Lung (tissue), 17 donors: ENCODE measurements at places on chromosomes 2 and 18.
A peak's percentile ranks its signal among the peaks of the same experiment; 100 is the strongest.

DNA sequence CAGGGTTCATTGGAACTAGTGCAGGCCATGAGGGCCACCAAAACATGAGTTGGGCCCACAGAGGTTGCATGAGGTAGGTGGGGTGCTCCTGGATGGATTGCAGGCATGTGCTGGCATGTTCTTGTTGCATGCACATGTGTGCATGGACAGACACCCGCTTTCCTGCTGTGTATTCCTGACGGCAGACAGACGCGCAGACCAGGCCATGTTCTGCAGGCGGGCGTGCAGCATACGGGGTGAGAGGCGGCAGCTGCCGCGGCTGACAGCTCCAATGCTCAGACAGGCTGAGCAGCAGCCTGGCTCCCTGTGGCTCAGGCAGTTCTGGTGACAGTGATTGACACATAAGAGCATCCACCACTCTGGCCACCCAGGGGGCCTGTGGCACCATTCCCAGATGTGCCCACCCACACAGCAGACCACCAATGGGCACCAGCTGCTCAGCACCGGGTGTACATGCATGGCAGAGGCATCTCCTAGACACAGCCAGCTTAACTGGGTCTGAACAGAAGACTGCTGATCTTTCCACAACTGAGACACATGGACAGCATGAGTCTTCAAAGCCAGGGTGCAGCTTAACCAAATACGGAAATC lies 21.2 kb downstream of the HS1BP3 start:
- H3K4me1 ChIP-seq: no peaks in the 10 kb centered on the region
- no peaks in the 10 kb centered on the region for H3K27me3 ChIP-seq
- DNase-seq: peak; percentile 58
- no peaks in the 10 kb centered on the region for H3K36me3 ChIP-seq

DNA sequence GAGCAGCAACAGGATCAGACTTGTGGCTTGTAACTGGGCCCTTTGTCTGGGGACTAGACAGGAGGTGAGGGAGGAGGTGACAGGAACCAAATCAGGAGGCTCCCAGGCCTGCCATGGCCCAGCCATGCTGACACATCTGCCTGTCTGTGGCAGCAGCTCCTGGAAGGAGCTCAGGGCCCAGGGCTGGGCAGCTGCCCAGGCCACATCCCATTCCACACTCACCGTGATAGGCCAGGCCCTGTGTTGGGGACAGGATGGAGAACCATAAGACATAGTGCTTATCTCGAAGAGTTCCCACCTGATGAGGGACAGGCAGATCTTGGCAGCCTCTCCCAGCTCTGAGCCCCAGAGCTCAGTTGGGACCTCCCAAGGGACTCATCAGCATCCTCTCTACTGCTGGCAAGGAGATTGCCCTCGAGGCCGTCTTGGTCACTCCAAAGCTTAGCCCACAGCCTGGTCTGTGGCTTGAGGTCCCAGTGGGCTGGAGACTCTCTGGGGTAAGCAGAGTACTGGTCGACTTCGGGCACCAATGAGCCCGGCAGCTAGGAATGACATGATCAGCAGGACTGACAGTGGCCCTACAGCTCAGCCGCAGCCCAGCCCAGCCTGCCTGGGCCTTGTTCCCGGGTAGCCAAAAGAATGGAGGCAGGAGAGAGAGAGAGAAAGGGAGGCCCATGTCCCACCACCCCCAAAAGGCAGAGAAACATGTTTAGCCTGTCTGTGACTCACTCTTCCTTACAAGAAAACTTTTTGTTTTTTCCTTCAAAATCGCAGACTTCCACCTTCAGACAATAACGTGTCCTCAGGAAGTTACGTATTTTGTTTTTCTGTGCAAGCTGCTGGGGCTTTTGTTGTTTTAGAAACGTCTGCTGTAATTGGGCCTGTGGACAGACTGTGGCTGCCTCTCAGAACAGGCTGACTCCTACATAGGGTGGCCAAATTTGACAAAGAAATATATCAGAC lies 82.1 kb downstream of the HS1BP3 start:
- peak overlapping the region; percentile 61 for H3K27ac ChIP-seq
- H3K4me1 ChIP-seq: peaks cover 9% of the 10 kb centered on the region
- H3K27me3 ChIP-seq: no peaks in the 10 kb centered on the region
- DNase-seq: no peak
- no peak overlapping the region for H3K4me3 ChIP-seq

- H3K4me1 ChIP-seq: peaks cover 4% of the 10 kb centered on the region
- H3K27me3 ChIP-seq: no peaks in the 10 kb centered on the region
- no peaks in the 10 kb centered on the region for H3K36me3 ChIP-seq
- H3K4me3 ChIP-seq: no peak overlapping the region
- DNase-seq: no peak
Observed at GRCh38 chr18:62767836-62768557, 52.7 kb downstream of the PHLPP1 start.

GRCh38 chr2:176002688-176003210 lies 682 bp upstream of the LNPK start:
- no peaks in the 10 kb centered on the region for H3K27me3 ChIP-seq
- peak; percentile 54 for DNase-seq
- H3K4me1 ChIP-seq: peaks cover 15% of the 10 kb centered on the region
- H3K27ac ChIP-seq: peak overlapping the region; percentile 93

GRCh38 chr2:190802626-190803209 lies 77.9 kb upstream of the GLS start:
- no peak for DNase-seq
- H3K4me1 ChIP-seq: no peaks in the 10 kb centered on the region

GRCh38 chr2:176960736-176961520 lies 251.7 kb upstream of the HNRNPA3 start:
- H3K27me3 ChIP-seq: peaks cover 10% of the 10 kb centered on the region
- H3K36me3 ChIP-seq: no peaks in the 10 kb centered on the region
- H3K4me3 ChIP-seq: no peak overlapping the region
- H3K27ac ChIP-seq: no peak overlapping the region

DNA sequence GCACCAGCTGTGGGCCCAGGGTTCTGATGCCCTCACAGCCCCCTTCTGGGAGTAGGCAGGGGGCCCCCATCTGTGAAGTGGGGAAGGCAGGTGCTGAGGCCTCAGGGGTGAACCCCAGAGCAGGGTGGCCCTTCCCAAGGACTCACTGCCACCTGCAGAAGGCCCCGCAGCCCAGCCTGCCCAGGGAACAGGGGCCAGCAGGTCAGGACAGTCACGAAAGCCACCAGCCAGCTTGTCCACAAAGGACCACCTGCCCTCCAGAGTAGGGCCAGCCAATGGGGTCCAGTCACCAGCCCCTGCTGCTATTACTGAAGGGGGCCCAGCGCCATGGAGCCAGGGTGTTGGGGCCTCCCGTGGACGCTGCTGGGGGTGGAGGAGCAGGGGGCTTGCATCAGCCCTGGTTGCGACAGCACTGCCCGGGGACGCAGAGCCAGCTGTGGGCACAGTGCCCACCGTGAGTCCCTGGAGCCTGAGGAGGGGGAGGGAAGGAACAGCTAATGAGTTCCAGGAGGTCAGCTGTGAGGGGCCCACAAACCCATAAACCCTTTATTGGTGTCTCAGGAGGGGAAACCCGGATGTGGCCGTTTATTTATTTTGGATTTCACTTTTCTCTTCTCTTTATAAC lies 11.5 kb upstream of the SNED1 start:
- peaks cover 12% of the 10 kb centered on the region for H3K4me1 ChIP-seq
- peak overlapping the region; percentile 27 for H3K27ac ChIP-seq
- no peaks in the 10 kb centered on the region for H3K27me3 ChIP-seq
- no peak overlapping the region for H3K4me3 ChIP-seq

GRCh38 chr2:216465579-216466195 lies 33.0 kb upstream of the RPL37A start:
- H3K36me3 ChIP-seq: peaks cover 21% of the 10 kb centered on the region
- no peak overlapping the region for H3K4me3 ChIP-seq
- no peak overlapping the region for H3K27ac ChIP-seq
- H3K27me3 ChIP-seq: no peaks in the 10 kb centered on the region
- H3K4me1 ChIP-seq: no peaks in the 10 kb centered on the region
- no peak for DNase-seq

DNA sequence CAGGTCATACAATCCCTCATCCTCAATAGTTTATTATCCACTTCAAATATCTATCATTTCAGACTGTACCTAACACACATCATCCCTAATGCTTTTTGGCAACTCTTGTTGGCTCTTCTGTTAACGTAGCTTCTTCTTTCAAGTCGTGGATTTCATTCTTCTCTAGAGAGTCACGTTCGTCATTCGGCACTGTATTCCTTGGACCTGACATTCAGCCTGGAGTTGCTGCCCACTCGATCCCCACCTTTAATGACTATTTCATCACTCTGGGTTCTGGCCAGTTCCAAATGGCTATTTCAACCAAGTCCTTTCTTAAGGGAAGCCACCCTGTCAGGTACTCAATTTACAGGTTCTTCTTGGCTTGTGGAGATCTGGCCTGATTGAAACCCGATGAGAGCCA lies 192.2 kb upstream of the RASGRP3 start:
- DNase-seq: no peak
- no peaks in the 10 kb centered on the region for H3K27me3 ChIP-seq
- no peak overlapping the region for H3K27ac ChIP-seq
- H3K4me1 ChIP-seq: no peaks in the 10 kb centered on the region

GRCh38 chr2:222433332-222434173 lies 9.2 kb downstream of the SGPP2 start:
- H3K4me3 ChIP-seq: no peak overlapping the region
- H3K27ac ChIP-seq: no peak overlapping the region
- no peaks in the 10 kb centered on the region for H3K36me3 ChIP-seq
